ENCODE measurements at places on chromosomes 16 and 17.

- no peak for DNase-seq
These were observed 7.4 kb downstream of the SMIM5 start for GRCh38 chr17:75640556-75641119.

DNA sequence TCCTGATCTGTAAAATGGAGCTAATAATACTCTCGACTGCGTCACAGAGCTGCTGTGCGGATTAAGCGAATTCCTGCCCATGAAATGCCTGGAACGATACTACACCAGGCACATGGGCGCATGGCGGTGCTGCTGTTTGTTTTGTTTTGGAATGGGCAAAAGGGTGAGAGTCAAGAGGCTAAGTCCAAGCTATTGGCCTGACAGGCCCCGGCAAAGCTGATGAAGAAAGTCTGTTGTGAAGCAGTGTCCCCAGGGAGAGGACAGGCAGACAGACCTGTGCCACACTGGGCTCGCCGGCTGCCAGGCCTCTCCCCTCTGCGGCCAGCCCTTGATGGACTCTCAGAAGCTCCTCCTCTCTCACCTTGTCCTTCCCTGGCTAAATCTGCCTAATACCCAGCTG is 31.3 kb upstream of the RASD1 start:
- DNase-seq: no peak

DNA sequence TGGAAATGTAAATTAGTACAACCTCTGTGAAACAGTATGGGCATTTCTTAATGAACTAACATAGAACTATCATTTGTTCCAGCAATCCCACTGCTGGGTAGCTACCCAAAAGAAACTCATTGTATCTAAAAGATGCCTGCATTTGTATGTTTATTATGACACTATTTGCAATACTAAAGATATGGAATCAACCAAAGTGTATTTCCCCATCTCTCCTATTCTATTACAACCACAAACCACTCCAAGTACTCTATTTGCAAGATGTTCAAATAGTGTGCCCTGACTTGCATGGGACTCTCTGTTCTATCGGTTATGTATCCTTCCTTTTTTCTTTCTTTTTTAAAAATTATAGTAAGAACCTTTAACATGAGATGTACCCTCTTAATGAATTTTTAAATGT is 845.2 kb downstream of the CDH11 start:
- no peak for DNase-seq

- no peak for DNase-seq
These were observed 24.1 kb upstream of the POLR3E start for GRCh38 chr16:22272870-22273650.

- DNase-seq: peak; percentile 86
These were observed 1.5 kb upstream of the GSE1 start for GRCh38 chr16:85611444-85612190.

DNA sequence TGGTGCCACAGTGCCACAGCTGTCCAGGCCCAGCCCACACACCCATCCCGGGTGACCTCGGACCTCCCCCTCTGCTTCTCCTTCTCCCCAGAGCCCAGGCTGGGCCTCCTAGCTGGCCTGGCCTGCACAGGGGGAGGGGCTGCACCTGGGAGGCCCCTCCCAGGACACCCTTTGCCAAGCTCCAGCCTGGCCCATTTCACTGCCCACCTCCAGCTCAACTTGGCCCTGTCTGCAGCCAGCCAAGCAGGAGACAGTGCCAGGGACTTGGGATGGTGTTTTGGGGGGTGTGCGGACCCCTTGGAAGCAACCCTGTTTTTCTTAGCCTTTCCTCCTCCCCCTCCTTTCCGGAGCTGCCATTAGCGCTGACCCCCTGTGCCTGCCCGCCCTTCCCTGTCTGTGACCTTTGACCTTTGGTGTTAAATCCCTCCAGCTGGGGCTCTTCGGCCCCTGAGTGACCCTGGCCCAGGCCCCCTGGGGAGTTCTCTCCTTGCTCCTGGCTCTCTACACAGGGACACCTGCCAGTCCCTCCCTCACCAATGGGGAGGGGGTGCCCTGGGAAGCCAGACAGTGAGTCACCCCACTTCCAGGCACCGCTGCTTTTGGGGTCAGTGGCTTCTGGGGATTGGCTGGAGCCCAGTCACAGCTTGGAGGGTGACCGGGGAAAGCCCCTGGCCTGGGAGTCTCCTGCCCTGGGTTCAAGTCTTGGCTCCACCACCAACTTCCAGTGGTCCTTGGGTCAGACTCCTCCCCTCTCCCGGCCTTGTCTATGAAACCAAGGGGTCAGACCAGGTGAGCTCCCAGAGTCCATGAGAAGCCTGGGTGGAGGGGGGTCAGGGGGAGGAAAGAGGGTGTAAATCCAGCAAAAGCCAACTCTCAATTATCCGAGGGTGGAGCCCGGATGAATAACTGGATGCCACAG is 1.9 kb downstream of the GLIS2 start:
- no peak for DNase-seq

GRCh38 chr17:17933775-17934174 is 38.4 kb downstream of the TOM1L2 start:
- no peak for DNase-seq

DNA sequence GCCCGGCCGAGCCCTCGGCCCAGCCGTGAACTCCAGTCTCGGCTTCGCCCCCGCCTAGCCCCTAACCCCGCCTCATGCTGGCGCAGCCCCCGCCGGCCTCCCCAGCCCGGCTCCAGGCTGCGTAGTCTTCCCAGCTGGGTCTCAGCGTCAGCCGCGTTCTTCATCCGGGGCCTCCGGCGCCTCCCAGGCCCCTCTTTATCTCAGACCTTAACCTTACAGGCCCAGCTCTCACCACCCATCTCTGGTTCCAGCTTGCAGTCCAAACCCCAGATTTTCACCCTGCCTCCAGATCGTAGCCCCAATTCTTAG is at the start of gene PROCA1:
Gene PROCA1, minus strand, starts transcription at position 166 of the 309 bp plus-strand sequence. CDS start 228 bp downstream, outside the sequence.
- DNase-seq: no peak

DNA sequence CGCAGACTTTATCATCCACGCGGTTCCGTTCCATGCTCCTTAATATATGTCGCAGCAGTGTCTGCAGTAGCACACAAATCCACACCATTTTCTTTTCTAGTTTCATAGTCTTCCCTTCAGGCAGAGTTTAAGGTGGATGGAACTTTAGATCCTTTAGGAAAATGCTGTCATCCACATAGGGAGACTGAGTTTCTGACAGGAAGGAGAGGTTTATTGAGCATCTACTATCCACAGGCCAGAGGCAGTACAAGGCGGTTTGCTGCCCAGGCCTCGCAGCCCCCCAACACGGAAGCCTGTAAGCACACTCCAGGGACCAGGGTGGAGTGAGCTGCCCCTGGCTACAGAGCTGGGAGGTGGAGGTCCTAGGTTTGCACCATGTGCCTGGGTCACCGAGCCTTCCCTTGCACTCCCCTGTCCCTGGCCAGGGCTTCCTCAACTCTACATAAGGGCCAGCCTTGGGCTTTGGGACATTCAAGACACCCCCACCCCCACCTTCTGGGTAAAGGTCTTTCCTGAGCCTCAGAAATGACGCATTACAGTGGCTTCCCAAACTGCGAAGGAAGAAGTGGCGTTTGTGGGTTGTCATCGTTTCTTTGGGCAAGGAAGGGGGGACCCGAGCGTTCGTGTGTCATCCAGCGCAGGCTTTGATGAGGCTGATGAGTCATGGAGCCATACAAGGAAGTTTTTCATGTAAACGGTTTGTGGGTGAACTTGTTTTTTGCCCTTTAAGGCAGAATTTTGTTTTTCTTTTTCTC is 146.5 kb upstream of the PLCG2 start:
- peak; percentile 44 for DNase-seq

DNA sequence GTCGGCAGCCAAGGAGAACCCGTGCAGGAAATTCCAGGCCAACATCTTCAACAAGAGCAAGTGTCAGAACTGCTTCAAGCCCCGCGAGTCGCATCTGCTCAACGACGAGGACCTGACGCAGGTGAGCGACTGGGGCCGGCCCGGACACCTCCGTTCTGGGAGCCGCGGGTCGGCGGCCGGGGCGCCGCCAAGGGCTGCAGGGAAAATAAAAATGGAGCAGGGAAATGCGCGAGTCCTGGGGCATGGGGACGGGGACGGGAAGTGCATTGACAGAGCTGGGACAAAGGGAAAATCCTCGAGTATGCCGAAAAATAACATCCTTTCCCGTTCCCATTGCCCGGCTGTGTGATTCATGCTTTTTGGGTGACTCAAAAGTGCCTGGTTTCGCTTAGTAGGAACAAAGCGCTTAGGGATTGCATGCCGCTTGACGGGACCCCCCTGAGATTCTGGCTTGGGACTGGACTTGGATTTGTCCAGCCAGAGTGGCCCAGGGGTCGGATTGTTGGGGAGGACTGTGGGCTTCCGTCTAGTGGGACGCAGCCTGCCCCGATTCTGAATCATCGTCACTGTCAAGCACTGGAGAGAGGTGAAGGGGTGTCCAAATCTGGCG is 699 bp downstream of the MPRIP start:
- no peak for DNase-seq

GRCh38 chr17:411421-412120 is 59.0 kb upstream of the RPH3AL start:
- no peak for DNase-seq

DNA sequence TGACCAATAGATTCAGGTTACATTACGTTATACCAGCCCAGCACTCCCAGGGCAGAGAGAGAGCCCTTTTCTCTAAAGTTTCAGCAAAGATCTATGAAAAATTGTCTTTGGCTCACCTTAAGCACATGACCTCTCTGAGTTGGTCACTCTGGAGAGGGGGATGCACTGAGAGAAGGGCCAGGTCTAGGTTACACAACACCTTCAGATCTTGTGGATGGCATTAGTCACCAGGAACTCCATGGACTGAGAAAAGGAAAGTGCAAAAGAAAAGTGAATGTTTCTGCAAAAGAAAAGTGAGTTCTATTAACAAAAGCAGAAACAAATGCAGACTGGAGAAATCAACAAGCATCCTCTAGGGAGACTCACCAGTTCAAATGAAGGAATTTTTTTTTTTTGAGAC is 253.3 kb upstream of the SALL1 start:
- DNase-seq: no peak

DNA sequence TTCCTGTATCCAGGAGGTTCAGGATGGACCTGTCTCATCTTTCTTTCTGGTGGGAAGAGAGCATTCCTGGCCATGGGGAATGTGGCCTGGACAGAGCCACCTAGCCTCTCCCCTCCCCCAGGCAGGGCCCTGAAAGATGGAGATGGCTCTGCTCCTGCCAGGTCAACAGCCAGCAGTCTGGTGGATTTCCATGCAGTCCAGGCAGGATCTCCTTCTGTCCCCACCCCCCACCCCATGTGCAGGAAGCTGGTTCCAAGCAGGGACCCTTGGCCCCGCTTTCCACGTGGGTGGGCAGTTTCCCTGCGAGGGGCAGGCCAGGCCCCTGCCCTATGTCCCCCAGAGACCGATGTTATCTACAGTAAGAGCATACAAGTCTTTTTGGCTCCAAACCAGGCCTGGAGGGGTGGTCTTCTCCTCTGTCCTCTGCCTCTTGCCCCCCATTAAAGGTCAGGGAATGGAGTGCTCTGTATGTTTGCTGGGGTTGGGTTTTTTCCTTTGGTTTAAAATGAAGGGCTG is 240.5 kb downstream of the SEC14L1 start:
- DNase-seq: no peak

- no peak for DNase-seq
These were observed 860 bp upstream of the ARHGDIG start for GRCh38 chr16:279531-279930.

GRCh38 chr16:71693164-71693563 is 31.3 kb downstream of the PHLPP2 start:
- DNase-seq: no peak

- DNase-seq: no peak
These were observed 56.7 kb downstream of the PLXDC1 start for GRCh38 chr17:39094607-39095308.

- peak; percentile 74 for DNase-seq
These were observed 32.1 kb downstream of the ABR start for GRCh38 chr17:1147664-1148063.

DNA sequence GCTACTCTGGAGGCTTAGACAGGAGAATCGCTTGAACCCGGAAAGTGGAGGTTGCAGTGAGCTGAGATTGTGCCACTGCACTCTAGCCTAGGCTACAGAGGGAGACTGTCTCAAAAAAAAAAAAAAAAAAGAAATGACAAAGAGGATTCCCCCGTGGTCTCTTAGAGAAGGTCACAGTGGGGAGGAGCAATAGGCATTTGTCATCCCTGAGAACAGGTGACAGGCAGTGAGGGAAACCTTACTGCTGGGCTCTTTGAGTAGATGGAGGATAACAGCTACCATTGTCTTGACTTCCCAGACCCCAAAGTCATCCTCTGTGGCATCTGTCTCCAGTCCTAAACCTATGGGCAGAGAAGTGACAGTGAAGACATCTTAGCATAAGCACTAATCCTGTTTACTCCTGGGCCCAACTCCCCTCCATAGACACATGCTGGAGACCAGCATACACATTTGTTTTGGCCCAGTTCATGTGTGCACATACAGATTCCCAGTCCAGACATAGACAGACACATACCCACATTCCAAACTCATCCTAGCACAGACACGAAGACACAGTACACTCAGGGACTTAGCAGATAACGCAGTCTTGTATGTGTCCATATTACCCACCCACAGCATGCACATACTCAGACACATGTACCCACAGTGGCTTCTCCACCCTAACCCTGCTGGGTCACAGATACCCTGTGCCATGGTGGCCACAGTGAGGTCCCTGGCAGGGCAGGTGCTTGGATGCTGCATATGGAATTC is 2.7 kb downstream of the ESRP2 start:
- no peak for DNase-seq

DNA sequence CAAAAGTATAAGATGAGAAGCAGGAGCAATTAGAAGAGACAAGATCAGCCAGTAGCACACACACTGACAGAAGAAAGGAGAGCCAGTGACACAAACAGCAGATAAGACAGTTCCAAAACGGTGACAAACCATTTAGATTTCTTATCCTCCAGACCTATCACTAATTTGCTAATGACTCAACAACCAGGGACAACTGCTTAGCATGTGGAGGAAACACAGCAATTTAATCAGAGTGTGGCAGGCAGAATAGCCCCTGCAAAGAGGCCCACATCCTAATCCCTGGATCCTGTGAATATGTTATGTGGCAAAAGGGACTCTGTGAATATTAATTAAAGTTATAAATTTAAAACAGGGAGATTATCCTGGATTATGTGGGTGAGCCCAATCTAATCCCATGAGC is 81.1 kb downstream of the CACNG1 start:
- DNase-seq: no peak
